ENCODE measurements at places on chromosomes 3 and 15. TPM values are rescaled to one million over a fixed set of nuclear protein-coding genes. Genes with fewer than 3 reads are reported as not detected.

The VEPH1 gene
- 1.5 TPM for total RNA-seq

The LRRK1 gene
- total RNA-seq, result 5.5 TPM

GRCh38 chr15:48366584-48367312, 35.5 kb downstream of the DUT start:
- no peaks in the 10 kb centered on the region for H3K27me3 ChIP-seq
- H3K4me1 ChIP-seq, result no peaks in the 10 kb centered on the region
- no peak for DNase-seq
- no peak overlapping the region for H3K27ac ChIP-seq
- no peaks in the 10 kb centered on the region for H3K36me3 ChIP-seq
- no peak overlapping the region for H3K4me3 ChIP-seq

- peak; percentile 36 for DNase-seq
- peaks cover 88% of the 10 kb centered on the region for H3K27me3 ChIP-seq
Observed at GRCh38 chr15:77659350-77660321, 26.9 kb upstream of the LINGO1 start.

DNA sequence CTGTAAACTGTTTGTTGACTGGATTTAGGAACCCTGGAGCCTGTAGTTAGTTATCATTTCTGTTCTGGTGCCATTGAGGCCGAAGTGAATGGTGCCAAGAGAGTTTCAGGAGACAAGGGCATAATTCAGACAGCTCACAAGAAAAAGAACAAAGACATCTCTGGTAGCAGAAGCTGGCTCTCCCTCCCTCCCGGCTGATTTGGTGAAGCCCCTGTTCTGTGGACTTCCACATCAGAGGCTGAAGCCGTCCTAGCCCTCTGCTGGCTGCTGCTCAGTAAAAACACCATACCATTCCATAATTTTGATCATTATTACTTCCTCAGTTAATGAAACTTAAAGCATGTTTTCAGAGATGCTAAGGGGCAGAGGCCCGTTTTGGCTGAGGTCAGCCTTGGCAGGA, 381.2 kb upstream of the WNT5A start:
- H3K36me3 ChIP-seq, result no peaks in the 10 kb centered on the region
- no peak overlapping the region for H3K27ac ChIP-seq
- no peaks in the 10 kb centered on the region for H3K27me3 ChIP-seq
- H3K4me3 ChIP-seq, result no peak overlapping the region

DNA sequence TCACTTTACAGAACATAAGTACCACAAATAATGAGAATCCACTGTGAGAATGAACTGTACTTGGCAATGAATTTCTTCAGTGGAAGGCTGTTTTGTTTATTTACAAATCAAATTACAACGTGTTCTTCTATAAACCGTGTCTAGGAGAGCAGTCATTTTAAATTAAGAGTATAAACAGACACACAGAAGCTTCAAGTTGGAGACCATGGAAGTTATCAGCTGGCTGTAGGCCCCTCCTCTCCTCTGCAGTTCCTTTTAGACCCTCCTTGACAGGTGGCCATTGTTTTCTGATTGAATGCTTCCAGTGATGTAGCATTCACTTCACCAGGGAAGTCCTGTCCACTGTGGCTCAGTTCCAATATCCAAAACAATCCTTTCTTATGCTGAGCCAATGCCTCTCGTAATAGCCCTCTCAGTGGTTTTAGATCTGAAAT, 7.3 kb upstream of the MAPK6 start:
- H3K27me3 ChIP-seq, result no peaks in the 10 kb centered on the region
- H3K27ac ChIP-seq, result peak overlapping the region; percentile 60
- no peak overlapping the region for H3K4me3 ChIP-seq
- no peaks in the 10 kb centered on the region for H3K36me3 ChIP-seq

All from stomach (tissue), 19 donors.